Activated CD8-positive, alpha-beta memory T cell treated with anti-CD3 and anti-CD28 coated beads for 48 hours (primary cell): ENCODE measurements at places on chromosomes 13 and 19.

- DNase-seq: no peak
Measured at GRCh38 chr19:48393559-48394330, at the start of gene GRIN2D. Gene GRIN2D, plus strand, starts transcription at chr19:48393668. Its CDS starts 4,725 bp downstream, at chr19:48398393.

GRCh38 chr19:16460454-16460853, 11.3 kb downstream of the EPS15L1 start:
- DNase-seq: no peak

- DNase-seq: no peak
Measured at GRCh38 chr19:19372656-19373416, 32.6 kb upstream of the GATAD2A start.

- DNase-seq: no peak
Measured at GRCh38 chr19:56291867-56292266, 19.3 kb downstream of the EDDM13 start.

DNA sequence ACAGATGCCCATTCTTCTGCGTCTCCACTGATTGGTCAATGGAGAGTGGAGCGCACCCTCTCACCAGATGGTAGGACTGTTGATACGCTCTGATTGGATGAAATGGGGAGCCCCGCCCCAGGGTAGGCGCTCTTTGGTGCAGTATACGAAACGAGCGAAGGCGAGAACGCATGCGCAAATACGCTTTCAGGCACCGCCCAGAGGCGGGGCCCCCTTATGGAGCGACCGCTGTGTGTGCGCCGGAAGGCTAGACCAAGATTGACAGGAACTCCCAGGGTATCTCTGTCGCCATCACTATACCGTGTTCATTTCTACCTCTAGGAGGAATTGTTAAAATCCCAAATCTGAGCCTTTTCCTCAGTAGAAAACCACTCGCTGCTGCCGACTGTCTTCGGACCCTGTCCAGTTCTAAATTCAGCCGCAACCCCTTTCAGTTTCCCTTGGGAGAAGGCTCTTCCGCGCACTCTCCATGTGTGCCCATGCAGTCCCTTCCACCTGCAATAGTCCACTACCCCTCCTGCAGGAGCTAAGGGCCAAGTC, 720 bp upstream of the HNRNPL start:
- DNase-seq: peak; percentile 78

- DNase-seq: no peak
Measured at GRCh38 chr19:32041681-32042292, 303.6 kb upstream of the ZNF507 start.

- DNase-seq: no peak
Measured at GRCh38 chr13:50494138-50494537, 349.4 kb downstream of the DLEU7 start.

DNA sequence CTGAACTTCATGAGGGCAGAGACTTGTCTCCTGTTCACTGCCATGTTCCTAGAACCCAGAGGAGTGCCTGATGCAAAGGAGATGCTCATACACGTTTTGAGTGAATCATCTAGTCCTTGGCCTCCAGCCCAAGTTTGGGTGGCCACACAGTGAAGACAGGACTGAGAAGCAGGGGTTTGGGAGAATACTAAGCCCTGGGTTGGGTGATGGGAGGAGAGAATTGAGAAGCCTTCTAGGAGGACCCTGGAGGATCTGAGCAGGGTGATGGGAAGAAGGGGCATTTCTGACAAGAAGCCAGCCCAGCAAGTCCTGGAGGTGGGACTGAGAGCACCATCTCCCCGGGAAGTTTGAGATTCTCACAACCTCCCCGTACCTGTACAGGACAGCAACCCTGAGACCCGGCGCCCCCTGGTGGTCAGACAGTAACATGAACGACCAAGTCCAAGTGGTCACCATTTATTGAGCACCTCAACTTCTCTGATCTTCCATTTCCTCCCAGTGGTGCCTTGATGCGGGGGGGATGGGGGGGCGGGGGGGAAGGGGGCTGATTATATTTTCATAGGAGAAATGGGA, 11.0 kb downstream of the CTU1 start:
- DNase-seq: peak; percentile 65

DNA sequence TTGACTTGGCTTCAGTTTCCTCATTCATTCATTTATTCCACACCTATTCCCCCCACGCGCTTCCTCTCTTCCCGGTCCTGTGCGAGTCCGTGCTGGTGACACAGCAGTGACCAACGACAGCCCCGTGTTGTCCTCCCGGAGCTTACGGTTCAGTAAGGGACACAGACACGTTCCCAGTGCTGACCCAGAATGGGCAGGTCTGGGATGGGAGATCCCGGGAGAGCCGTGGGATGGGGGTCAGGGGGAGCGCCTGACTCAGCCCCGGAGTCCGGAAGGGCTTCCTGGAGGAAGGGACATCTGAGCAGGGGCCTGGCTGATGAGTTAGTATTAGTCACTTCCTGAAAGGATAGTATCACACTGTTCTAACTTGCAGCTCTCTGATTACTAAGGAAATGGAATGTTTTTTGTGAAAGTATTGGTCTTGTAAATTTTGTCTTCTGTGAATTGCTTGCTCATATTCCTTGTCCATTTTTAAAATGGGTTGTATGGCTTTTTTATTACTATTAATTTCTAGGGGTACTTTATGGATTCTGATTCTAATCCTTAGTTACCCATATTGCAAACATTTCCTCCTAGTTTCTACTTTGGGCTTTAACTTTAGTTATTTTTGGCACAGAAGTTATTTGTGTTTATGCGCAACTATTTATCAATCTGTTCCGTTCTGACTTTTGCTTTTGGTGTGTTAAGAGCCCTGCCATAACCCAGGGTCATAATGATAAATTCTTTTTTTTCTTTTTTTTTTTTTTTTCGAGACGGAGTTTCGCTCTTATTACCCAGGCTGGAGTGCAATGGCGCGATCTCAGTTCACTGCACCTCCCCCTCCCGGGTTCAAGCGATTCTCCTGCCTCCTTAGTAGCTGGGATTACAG, 708 bp upstream of the ERCC1 start:
- DNase-seq: no peak

GRCh38 chr19:27676334-27676733, 1536.6 kb downstream of the UQCRFS1 start:
- no peak for DNase-seq

DNA sequence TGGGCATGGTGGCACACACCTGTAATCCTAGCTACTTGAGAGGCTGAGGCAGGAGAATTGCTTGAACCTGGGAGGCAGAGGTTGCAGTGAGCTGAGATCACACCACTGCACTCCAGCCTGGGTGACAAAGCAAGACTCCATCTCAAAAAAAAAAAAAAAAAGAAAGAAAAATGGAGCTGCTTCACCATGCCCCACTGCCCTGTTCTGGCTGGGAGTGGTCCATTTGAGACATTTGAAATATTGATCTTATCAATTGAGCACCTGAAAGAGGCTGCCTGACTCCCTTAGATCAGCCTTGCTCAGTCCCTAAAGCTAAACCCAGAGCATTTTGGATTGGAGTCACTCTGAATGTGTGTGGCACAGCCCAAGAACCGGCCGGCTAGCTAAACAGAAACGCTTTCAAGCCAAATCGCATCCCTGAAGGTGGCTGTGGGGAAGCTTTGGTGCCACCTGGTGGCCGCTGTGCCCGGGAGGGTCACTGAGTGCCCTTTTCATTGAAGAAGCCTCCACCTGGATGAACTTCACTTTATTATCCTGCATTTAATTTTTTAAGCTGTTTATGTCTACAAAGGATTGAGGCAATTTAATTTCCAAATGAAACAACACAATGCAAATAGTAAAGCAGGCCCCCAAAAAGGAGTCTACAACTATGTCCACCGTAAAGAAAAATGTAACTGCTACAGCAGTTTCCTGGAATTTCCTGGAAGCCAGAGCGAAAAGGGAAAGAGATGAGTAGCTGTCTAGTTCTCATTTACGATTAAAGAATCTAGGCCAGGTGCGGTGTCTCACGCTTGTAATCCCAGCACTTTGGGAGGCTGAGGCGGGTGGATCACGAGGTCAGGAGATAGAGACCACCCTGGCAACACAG, 53.1 kb upstream of the SERPINE3 start:
- DNase-seq: peak; percentile 49

- no peak for DNase-seq
Measured at GRCh38 chr13:99526549-99526948, 25.3 kb downstream of the TM9SF2 start.

- no peak for DNase-seq
Measured at GRCh38 chr13:94308832-94309231, 170.7 kb downstream of the DCT start.

DNA sequence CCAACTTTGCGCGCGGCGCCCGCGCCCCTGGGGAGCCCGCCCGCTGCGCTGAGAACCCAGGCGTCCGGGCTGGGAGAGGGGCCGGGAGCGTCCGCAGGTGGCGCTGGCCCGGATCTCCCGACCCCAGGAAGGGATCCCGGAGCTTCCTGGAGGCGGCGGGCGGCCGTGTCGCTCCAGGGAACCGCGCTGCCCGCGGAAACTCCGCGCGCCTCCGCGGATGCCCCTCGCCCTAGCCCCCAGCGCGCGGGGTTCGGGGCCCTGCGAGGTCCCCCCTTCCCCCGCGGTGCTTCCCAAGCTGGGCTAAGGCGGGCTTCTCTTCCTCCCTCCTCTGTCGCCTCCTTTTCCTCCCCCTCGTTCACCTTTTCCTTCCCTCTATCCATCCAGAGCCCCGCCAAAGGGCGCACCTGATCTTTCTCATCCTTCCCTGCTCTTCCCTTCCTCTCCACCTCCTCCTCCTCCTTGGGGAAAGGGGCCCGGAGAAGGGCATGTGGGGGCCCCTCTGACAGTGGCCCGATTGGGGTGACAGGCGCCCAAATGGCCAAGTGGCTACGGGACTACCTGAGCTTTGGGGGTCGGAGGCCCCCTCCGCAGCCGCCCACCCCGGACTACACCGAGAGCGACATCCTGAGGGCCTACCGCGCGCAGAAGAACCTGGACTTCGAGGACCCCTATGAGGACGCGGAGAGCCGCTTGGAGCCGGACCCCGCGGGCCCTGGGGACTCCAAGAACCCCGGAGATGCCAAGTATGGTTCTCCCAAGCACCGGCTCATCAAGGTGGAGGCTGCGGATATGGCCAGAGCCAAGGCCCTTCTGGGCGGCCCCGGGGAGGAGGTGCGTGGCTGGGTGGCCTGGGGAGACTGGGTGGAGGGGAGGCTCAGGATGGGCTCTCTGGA, 710 bp downstream of the SHD start:
- DNase-seq: no peak

- DNase-seq: no peak
Measured at GRCh38 chr13:85970727-85971126, 171.5 kb upstream of the SLITRK6 start.

DNA sequence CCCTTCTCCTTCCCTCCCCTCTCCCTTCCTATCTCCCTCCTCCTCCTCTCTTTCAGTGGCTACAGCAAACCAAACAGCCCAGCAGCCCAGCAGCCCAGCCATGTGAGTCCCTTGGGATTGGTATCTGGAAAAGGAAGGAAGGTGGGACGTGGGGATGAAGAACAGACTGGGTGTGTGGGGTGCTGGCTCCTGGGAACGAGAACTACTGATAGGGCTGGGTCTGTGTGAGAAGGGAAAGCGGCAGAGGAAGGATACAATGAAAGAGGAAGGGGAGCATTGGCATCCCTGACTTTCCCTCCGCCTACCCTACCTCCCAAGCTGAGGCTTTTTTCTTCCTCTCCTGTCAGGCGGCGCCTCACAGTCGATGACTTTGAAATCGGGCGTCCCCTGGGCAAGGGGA, 863 bp downstream of the AURKC start:
- DNase-seq: no peak

- no peak for DNase-seq
Measured at GRCh38 chr13:113258321-113259054, 38.6 kb upstream of the LAMP1 start.

DNA sequence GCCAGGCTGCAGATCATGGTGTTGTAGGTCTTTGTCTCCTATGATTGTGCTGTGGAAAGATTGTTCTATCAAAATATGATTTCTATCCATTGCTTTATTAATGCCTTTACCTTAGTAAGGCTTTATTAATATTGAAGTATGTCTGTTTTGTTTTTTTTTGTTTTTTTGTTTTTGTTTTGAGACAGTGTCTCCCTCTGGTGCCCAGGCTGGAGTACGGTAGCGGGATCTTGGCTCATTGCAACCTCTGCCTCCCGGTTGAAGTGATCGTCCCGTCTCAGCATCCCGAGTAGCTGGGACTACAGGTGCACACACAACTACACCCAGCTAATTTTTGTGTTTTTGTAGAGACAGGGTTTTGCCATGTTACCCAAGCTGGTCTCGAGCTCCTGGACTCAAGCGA, 7.7 kb downstream of the IRGC start:
- DNase-seq: no peak

- no peak for DNase-seq
Measured at GRCh38 chr13:27476943-27477703, 26.8 kb upstream of the MTIF3 start.

GRCh38 chr19:17081672-17082630, 6.4 kb downstream of the MYO9B start:
- DNase-seq: no peak

DNA sequence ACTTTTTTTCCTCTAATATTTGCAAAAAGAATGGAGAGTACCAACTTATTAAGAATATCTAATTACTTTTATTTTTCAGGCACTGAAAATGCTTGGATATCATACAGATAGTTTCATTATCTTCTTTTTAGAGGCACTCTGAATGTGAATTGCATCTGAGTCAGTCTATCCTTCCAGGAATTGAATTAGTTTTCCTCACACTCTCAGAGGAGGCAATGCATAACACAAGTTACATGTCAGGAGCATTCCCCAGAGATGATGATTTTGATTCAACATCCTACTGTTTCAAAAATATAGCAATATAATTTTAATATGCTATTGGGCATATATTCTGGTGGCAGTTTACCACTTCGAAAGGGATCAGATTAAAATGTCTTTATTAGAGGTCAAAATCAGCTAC, 1315.4 kb downstream of the PCDH9 start:
- DNase-seq: no peak

DNA sequence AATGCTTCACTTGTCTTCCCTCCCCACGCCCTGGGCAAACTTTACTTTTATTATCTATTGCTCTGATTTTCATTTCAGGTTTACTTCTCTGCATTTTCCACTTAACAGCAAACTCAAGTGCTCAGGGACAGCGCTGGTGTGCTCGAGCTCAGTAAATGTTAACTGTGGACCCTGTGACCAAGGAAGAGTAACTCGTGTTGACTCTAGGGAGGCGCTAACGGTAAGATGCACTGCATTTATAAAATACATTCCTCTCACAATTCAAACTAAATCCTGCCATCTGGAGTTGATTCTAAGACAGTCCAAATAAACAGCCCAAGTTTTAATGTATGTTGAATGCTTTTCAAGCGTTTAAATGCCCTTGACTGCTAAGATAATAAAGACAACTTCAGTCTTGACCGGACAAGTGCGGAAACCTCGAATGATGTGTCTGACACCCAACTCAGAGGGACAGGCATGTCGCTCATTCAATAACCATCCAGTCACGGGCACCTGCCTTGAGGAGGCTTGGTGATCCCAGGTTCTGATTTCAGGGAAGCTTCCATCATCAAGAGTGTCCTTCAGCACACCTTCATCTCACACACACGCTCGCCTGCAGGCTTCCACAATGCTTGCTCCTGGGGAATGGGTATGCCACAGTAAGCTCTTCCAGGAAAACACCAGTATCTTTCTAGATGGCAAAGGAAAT, 93.2 kb downstream of the STK24 start:
- no peak for DNase-seq
